ENCODE measurements at places on chromosomes 2 and 18.

DNA sequence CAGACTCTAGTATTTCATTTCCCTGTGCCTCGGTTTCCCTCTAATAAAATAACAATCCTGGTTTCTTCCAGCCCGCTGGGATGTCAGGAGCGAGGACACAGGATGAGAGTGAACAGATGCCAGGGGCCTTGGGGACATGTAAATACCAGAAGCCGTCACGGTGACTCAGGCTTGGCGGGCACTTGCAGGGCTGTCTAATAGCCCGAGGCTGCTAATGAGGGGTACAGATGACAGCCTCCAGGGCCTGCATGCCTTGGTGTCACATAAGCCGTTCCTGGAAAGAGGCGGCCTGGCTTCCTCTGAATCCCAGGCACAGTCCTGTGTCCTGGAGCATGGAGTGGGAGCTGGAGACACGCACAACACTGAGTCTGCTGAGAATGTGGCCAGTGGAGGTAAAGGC lies 28.2 kb downstream of the HS1BP3 start:
- no peak for DNase-seq

GRCh38 chr2:7685342-7686015 lies 768.3 kb downstream of the RNF144A start:
- no peak for DNase-seq

DNA sequence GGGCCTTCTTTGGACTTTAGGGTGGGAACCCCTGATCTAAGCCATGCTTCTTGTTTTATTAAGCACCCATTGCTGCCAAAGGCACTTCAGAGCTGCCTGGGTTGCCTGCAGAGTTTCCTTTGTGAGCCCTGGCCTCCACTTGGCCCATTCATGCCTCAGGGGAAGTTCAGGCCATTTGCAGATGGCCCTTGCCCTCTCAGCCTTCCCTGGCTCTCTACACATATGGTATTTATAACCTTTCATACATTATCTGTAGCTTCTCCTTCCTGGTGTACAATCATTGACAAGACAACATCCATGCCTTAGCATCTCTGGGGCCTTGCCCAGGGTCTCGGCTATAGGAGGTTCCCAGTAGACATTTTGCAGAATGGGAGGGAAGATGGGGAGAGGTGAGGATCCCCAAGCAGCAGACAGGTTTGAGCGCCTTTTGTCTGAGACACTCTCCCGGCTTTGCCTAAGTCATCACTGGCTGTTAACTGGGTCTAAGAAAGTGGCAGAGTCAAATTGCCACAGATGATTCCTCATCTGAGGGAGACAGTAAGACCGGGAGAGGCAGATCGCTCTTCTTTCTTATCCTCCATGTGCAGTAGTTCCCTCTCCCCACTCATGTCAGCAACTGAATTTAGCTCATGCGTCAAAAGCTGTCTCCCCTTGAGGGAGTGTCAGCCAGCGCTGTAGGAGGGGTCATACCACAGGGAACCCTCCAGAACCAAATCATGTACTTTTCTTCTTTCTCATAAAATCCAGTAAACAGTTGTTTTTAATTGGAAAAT lies 2.7 kb downstream of the EHD3 start:
- DNase-seq: no peak

- DNase-seq: no peak
Observed at GRCh38 chr18:3704556-3705344, 254.8 kb downstream of the TGIF1 start.

DNA sequence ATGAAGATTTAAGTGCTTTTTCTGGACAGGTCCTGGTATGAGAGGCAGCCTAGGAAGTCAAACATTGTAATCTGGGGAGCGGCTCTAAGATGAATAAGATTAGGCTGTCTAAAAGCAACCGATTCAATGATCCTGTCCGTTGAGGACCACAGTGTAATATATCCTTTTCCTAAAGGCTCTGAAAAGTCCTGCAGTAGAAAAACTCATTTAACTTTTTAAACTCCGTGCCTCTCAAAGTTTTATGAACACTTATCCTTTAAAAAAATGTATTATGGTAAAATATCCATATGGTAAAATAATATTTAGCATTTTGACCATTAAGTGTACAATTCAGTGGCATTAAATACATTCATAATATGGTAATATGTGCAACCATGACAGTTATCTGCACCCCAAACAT lies 39.8 kb downstream of the ATOH8 start:
- no peak for DNase-seq

- no peak for DNase-seq
Observed at GRCh38 chr2:11871421-11871820, 125.0 kb downstream of the LPIN1 start.

GRCh38 chr2:25053041-25053440 lies 11.2 kb downstream of the EFR3B start:
- no peak for DNase-seq

GRCh38 chr18:41501848-41502247 lies 453.2 kb upstream of the PIK3C3 start:
- DNase-seq: no peak

- DNase-seq: no peak
Observed at GRCh38 chr2:217836901-217837491, 165.8 kb downstream of the TNS1 start.

DNA sequence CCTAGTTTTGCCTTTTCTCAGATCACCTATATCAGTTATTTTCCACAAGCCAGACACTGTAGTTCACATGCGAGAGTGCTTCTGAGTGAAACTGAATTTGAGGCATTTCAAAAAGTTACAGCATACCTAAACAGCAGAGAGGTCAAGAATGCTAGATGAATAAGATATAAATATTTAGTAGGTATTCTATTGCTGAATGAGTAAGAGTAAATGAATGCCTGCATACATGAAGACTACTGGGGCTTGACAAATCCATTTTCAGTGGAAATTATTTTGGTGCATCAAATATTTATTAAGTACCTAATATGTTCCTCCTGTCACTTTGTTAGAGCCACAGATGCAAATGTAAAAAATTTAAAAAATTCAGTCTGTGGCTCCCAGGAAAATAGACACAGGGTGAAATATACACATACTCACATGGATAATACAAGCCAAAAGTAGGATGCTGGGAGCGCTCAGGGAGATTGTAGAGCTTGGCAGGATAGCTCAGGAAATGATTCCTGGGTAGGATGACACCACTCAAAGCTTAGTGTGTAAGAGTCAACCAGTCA lies 27.6 kb upstream of the CDC42EP3 start:
- DNase-seq: peak; percentile 53

- DNase-seq: peak; percentile 38
Observed at GRCh38 chr2:45494275-45494977, 116.6 kb downstream of the SRBD1 start.

- DNase-seq: no peak
Observed at GRCh38 chr2:230798769-230799399, 65.9 kb upstream of the ITM2C start.

DNA sequence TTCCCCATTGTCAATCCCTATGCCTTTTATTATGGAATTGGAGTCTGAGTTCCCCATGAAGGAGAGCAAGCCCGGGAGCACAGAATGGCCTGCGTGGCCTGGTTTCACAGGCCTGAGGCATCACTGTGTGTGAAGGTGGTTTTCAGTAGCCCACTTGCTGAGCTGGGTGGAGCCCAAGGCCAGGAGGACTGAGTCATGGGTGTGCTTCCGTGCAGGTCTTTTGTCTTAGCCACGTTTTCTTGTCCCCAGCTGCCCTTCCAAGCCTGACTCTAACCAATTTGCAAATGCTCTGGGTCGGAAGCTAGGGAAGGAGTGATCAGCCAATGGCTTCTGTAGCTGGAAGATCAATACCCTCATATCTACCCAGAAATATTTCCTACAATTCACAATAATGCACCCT lies 119.2 kb downstream of the MAPK4 start:
- no peak for DNase-seq

- no peak for DNase-seq
Observed at GRCh38 chr2:178394859-178395258, 56.1 kb downstream of the PRKRA start.

DNA sequence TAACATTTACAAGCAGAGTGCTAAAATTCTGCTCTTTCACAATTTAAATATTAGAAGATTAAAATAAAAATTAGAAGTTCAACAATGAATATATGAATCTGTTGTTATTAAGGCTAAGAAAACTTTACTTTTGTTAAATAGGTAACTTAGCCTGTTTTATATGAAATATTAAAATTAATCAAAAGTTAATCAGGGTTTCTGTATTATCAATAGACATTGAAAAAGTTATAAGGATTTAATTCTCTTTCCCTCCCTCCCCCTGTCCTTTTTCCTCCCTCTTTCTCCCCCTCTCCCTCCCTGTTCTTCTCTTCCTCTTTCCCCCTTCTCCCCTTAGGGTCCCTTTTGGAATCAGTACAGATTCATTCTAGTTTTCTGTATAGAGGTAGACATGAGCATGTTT lies 12.1 kb downstream of the BBS5 start:
- no peak for DNase-seq

- no peak for DNase-seq
Observed at GRCh38 chr2:172763079-172763478, 27.4 kb downstream of the RAPGEF4 start.

- no peak for DNase-seq
Observed at GRCh38 chr2:221778025-221778424, 205.9 kb upstream of the EPHA4 start.

- no peak for DNase-seq
Observed at GRCh38 chr2:119513832-119514231, 10.5 kb downstream of the SCTR start.

DNA sequence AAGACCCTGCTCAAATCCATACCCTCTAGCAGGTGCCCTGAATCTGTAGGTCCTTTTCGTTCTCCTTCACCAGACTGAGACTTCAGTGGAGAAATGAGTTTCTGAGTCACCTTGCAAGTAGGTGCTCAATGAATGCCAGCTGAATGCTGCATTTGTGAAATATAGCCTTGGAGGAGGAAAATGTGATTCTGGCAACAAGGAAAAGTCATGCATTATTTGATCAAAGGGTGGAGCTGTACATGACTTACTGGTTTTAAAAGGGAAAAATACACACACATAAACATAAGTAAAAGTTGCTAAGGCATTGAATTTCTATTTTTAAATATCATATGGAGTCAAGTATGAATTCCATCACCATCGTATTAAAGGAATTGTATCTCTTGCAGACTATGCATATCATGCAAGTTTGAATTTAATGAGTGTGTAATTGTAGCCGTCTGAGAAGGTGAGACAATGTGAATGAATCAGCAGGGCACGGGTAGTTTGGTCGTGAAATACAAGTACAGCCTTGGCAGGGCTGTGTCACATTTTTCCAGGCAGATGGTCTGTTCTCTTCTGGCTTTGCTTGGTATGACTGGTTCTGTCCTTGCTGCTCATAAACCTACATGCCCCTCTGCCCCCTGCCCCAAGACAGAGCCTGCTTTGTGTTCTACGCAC lies 160.8 kb downstream of the COL6A3 start:
- no peak for DNase-seq

Data from HS-5 (cell line).